Stimulated activated CD8-positive, alpha-beta memory T cell treated with anti-CD3 and anti-CD28 coated beads, Interleukin-15, amount 100 ng/mL, for 4 hours (primary cell): ENCODE measurements at places on chromosomes 11 and 22.

- DNase-seq = no peak
Measured at GRCh38 chr22:30116362-30117117, 36.3 kb downstream of the HORMAD2 start.

GRCh38 chr11:101523634-101524260 is 60.1 kb downstream of the TRPC6 start:
- DNase-seq = no peak

- peak; percentile 57 for DNase-seq
Measured at GRCh38 chr11:65637794-65638419, at the start of gene SIPA1. TSS of gene SIPA1 (plus strand) at chr11:65638101. CDS start at chr11:65640922, 2,821 bp downstream.

- DNase-seq = no peak
Measured at GRCh38 chr11:83663446-83663845, 377.3 kb upstream of the CCDC90B start.

GRCh38 chr11:28628412-28628811 is 520.2 kb downstream of the METTL15 start:
- no peak for DNase-seq

- DNase-seq = no peak
Measured at GRCh38 chr11:64913171-64913727, 3.8 kb downstream of the ATG2A start.

DNA sequence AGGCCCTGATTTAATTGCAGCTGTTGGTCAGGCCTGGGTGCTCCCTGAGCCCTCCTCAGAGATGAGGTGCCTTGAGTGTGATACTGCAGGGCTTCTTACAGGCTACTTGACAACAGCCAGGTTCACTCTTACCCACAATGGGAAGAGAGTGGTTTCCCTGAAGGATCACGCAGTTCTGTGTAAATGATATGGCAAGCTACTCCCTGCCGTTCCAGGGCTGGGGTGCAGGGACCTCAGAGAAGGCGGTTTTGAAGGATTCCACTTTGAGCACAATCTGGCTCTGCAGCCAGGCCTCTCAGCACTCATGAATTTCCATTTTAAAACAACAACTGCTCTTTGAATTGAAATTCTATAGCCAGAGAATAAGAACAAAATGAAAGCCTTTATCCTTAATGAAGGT is 92.9 kb downstream of the SLC17A6 start:
- DNase-seq = no peak

GRCh38 chr11:73236854-73237253 is 18.8 kb downstream of the P2RY2 start:
- DNase-seq = no peak

DNA sequence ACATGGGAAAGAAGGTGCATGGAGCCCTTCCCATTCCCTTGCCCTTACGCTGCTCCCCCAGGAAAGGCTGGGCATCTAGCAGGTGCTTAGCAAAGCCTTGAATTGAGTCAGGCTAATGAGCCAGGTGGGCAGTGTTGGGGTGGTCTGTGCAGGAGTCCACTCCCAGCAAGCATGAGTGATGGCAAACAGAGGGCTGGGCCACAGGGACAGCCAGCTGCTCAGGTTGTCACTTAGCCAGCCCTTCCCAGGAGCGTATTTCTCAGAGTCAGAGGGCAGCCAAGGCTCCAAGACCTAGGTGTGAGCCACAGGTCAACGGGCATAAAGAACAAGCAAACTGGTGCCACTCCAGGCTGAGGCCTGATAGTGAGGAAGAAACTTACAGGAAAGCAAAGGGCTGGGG is 149.8 kb downstream of the DSCAML1 start:
- DNase-seq = no peak

DNA sequence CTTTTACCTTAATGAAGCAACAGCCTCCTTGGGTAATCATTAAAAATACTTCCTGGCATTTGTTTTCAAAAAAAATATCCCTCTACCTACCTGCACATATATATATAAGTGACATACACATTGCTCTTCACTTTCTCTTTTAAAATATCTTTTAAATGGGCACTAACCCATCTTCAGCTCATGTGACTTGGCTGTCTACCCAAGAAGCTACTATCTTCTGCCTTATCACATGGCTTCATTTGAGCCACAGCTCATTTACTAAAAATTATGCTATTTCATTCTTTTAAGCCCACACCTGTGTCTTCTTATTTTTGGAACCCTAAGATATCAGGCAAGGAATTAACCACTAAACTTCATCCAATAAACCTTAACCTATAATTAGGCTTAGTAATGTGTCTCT is 37.0 kb upstream of the SOX6 start:
- DNase-seq = no peak
